ENCODE measurements at places on chromosomes 5 and 9.

DNA sequence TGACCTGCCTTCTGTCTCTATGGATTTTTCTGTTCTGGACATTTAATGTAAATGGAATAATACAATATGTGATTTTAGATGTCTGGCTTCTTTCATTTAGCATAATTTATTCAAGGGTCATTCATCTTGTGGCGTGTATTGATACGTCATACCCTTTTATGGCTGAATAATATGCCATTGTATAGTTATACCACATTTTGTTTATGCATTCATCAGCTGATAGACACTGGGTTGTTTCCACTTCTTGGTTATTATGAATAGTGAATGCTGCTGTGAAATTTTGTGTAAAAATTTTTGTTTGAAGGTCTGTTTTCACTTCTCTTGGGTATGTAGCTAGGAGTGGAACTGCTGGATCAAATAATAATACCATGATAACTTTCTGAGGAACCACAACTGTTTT is 298.9 kb downstream of the CCDC171 start:
- DNase-seq, result no peak

GRCh38 chr5:71456362-71456743 is 902 bp downstream of the BDP1 start:
- DNase-seq, result no peak

- DNase-seq, result no peak
Measured at GRCh38 chr5:1182633-1183423, 18.6 kb upstream of the SLC6A19 start.

DNA sequence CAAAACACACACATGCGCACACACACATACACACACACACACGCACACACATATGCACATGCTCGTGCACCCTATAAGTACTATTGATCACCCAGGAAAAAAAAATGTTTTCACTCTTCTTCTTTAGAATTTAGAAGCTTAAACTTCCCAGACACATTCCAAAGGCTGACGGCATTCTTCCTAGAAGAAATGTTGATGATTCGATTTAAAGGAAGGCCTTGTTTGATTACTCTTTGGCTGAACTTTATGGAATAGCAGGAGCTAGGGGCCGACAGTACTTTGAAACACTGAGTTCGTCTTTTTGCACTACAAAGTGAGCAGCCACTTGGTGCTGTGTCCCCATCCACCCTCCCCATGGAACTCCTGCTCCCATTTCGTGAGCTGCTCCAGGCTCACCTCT is 113.2 kb downstream of the EGFLAM start:
- DNase-seq, result no peak

Data from stimulated activated CD4-positive, alpha-beta T cell treated with anti-CD3 and anti-CD28 coated beads, Interleukin-1b, Interleukin-23, amount 100 ng/mL, for 4 hours (primary cell).